ENCODE measurements at places on chromosomes 7 and 10. TPM values are rescaled to one million over a fixed set of nuclear protein-coding genes. Genes with fewer than 3 reads are reported as not detected.

Gene FBXO24
- 0.32 TPM for total RNA-seq

Gene DTX2
- 14.3 TPM for total RNA-seq

Gene GIMAP6
- 0.16 TPM for total RNA-seq

Gene LRRN3
- 1.7 TPM for total RNA-seq

Gene SFTPD
- not detected for total RNA-seq

Gene UCN3
- not detected for total RNA-seq

Gene PARP12
- total RNA-seq: 53.5 TPM

Gene SPDYE17
- not detected for total RNA-seq

Gene AMPH
- total RNA-seq: 22.6 TPM
